ENCODE measurements at places on chromosomes 12 and 14. TPM values are rescaled to one million over a fixed set of nuclear protein-coding genes. Genes with fewer than 3 reads are reported as not detected.

DNA sequence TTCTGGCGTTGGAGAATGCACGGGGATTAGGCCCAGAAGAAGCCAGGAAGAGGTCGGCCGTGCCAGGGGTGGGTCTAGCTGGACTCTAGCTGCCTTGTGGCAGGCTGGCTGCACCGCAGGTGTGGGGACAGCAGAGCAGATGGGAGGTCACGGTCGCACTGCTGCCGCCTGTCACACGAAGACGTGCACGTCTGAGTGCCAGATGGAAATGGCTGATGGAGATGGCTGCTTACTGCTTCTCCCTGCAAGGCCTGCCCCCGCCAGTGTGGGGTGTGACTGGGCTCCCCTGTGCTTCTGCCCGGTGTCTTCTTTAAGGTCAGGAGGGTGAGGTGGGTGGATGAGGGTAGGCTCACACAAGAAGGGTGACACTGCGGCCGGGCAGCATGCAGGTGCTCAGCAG is 79.0 kb downstream of the MOK start:
- no peak for DNase-seq

The C14orf39 gene
- total RNA-seq: not detected

DNA sequence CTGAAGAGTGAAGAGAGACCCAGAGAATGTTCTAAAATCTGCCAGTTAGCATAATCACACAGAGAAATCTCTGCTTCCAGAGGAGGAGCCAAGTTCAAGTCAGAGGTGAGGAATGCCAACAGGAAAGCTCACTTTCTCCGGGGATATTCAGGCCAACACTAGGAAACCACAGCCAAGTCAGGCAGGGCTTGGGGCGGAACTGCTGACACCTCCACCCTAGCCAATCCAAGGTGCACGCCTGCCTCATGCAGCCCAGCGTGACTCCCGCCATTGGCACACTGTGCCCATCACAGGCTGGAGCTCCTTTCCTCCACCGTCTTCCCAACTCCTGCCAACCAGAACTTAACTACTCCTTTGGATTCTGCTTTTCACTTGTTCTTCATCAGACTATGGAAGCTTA is 374.3 kb upstream of the CCDC196 start:
- DNase-seq: no peak

The NRXN3 gene
- total RNA-seq: 1.7 TPM

DNA sequence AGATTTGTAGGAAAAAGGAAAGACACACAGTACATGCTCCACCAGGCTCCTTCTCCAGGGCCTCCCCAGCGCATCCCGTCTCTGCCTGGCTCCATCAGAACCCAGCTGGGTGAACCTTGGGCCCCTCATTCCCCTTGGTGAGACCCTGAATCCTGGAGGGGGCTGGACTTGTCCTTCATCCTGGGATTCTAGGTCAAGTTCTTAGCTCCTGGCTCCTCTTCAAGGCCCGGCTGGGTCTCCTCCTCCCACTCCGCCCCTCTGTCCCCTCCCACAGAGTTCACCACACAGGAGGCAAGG is 49.2 kb downstream of the PSMA6 start:
- no peak for DNase-seq

DNA sequence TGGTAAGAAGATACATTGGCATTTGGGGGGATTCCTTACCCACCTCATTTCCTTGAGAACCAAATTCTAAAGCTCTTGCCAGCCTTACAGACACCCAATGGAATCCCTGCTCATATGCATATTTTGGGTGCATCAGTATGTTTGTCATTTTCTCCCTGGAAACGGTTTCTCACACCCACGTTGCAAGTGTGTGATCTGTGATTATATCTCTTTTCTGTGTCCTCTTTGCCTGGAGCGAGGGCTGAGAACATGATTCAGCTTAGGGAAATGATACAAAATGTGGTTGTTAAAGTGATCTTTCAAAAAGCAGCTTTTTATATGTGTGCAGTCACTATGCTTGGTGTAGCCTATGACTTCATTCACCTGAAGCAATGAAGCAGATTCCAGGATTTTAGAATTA is 52.0 kb downstream of the KCNMB4 start:
- DNase-seq: no peak

The OTX2 gene
- not detected for total RNA-seq

The MSRB3 gene
- total RNA-seq: 8.0 TPM

The PTPRO gene
- 0.29 TPM for total RNA-seq

The DPY19L2 gene
- total RNA-seq: 2.6 TPM

DNA sequence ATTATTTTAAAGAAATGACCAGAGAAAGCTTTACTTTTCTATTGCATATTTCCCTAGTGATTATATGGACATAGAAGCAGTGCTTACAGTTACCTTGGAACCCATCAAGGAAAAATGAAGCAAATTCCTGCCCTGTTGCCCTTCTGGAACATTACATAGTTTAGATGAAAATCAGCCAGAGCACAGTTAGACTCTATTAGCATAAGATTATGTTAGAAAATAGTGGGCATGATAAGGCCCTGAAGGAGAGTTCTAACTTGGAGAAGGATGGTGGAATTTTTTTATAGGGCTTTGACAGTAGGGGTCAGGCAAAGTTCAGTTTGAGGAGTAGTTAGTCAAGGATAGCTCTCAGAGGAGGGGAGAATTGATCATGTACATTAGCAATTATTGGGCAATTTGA is 74.3 kb downstream of the FUT8 start:
- DNase-seq: no peak

The GALNT6 gene
- total RNA-seq: 16.4 TPM
